ENCODE measurements at places on chromosomes 13 and 19. TPM values are rescaled to one million over a fixed set of nuclear protein-coding genes. Genes with fewer than 3 reads are reported as not detected.

DNA sequence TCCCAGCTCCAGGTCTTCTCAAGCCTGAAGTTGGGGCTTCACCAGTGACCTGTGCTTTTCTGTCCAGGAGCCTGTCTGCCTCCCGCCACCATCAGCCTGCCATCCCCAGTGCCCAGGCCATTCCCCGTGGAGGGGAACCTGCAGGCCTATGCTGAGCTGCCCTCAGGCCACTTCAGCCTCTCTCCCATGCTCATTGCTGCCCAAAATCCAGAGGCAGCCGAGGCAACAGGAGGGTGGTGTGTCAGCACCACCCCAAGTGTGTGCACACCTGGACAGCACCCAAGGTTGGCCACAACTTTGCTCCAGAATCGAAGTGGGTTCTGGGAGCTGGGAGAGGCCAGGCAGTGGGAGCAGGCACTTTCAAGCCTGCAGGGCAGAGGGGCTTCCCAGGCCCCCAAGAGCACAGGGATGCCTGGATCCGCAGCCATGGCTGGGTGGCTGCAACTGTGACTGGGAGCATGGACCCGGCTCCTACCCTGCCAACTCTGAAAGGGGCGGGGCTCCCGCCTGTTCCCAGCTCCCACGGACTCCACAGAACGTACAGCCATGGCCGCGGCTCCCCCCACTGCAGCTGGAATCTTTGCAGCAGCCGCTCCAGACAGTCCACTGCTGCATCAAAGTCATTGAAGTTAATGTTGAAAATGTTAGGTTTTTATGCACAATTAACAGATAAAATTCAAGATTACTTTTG lies 1747.0 kb downstream of the OLFM4 start:
- no peak overlapping the region for H3K4me3 ChIP-seq
- no peaks in the 10 kb centered on the region for H3K36me3 ChIP-seq
- no peaks in the 10 kb centered on the region for H3K27me3 ChIP-seq
- DNase-seq = no peak
- H3K4me1 ChIP-seq = no peaks in the 10 kb centered on the region

GRCh38 chr19:38142176-38143035 lies 81.6 kb downstream of the DPF1 start:
- DNase-seq = no peak
- no peak overlapping the region for H3K27ac ChIP-seq
- no peaks in the 10 kb centered on the region for H3K27me3 ChIP-seq
- H3K4me1 ChIP-seq = no peaks in the 10 kb centered on the region
- H3K4me3 ChIP-seq = no peak overlapping the region
- peaks cover 7% of the 10 kb centered on the region for H3K36me3 ChIP-seq

DNA sequence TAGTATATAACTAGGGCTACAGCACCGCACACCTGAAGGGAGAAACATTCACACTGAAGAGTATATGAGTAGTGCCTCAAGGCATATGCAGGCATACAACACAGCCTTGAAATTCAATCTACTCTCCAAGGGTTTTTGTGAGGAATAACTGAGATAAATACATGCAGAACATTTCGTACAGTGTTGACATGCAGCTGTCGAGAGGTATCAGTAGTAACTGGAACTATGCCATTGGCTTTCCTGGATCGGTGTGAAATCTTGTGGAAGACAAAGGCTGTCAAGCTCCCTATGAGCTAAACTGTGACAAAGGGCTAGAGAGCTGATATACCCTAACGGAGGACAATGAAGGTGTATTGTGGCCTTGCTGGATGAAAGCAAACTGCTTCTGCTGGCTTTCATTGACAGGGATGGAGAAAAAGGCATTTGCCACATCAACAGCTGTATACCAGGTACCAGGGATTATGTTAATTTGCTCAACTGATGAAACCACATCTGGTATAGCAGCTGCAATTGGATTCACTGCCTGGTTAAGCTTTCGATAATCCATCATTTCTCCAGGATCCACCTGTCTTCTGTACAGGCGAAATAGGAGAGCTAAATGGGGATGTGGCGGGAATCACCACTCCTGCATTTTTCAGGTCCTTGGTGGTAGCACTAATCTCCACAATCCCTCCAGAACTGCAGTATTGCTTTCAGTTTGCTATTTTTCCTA lies 16.3 kb downstream of the MTRF1 start:
- no peaks in the 10 kb centered on the region for H3K27me3 ChIP-seq
- no peak overlapping the region for H3K27ac ChIP-seq
- no peak overlapping the region for H3K4me3 ChIP-seq
- H3K36me3 ChIP-seq = peaks cover 10% of the 10 kb centered on the region
- DNase-seq = no peak

- no peak overlapping the region for H3K4me3 ChIP-seq
- no peak for DNase-seq
- no peaks in the 10 kb centered on the region for H3K4me1 ChIP-seq
- H3K36me3 ChIP-seq = peaks cover 18% of the 10 kb centered on the region
Measured at GRCh38 chr19:11227195-11227886, 12.1 kb upstream of the ANGPTL8 start.

DNA sequence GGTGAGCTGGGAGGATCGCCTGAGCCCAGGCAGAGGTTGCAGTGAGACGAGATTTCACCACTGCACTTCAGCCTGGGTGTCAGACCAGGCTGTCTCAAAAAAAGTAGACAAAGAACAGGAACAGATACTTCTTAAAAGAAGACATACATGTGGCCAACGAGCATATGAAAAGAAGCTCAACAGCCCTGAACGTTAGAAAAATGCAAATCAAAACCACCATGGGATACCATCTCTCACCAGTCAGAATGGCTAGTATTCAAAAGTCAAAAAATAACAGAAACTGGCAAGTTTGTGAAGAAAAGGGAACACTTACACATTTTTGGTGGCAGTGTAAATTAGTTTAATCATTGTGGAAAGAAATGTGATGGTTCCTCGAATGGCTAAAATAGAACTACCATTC lies 3.0 kb upstream of the LGALS14 start:
- H3K27me3 ChIP-seq = peaks cover 4% of the 10 kb centered on the region
- no peak overlapping the region for H3K4me3 ChIP-seq
- no peak overlapping the region for H3K27ac ChIP-seq

DNA sequence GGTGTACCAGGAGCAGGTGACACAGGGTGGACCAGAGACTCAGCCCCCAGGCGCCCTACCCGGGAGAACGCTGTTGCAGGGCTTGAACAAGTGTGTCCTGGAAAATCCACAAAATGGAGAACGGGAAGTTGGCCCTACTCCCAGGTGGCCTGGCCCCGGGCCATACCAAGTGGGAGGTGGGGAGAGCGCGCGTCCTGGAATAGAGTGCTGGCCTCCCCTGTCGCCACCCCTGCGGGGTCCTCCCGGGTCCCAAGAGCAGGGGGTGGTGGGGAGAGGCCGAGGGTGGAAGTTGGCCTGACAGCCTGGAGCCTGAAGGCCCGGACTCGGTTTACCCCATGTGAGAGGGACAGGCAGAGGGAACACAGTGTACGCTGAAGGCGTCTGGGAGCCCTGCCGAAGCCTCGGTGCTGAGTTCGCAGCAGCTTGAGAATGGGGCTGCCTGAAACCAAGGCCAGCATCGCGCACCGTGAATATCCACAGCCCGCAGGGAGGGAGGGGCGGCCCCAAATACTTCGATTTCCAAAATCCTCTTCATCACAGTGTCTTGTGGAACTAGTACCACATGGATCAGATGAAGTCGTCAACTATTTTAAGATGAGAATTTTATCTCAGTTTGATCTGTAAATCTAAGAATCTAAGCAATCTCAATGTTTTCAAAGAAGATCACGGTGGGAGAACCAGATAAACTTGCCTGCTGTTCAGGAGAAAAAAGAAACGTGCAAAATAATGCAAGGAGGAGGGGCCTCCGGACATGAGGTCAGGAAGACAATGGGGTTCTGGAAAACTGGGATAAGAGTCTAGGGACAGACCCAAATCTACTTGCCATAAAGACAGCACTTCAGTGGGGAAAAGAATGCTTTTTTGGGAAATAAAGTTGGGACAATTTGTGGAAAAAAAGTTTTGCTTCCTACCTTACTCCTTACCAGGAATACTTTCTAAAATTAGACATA lies 10.4 kb upstream of the KLF16 start:
- no peaks in the 10 kb centered on the region for H3K27me3 ChIP-seq
- DNase-seq = peak; percentile 65
- no peaks in the 10 kb centered on the region for H3K36me3 ChIP-seq
- peak overlapping the region; percentile 96 for H3K4me3 ChIP-seq

GRCh38 chr19:55640577-55641425 lies at the start of gene ZNF580:
ZNF580 (plus strand) TSS chr19:55641002; CDS start chr19:55642509, 1,507 bp downstream.
- peaks cover 68% of the 10 kb centered on the region for H3K4me1 ChIP-seq
- no peak for DNase-seq
- H3K36me3 ChIP-seq = peaks cover 9% of the 10 kb centered on the region
- no peaks in the 10 kb centered on the region for H3K27me3 ChIP-seq
- peak within 1 kb of the TSS; percentile 94 for H3K27ac ChIP-seq
- H3K4me3 ChIP-seq = peak within 1 kb of the TSS; percentile 84

- no peak for DNase-seq
- no peak overlapping the region for H3K4me3 ChIP-seq
- H3K27ac ChIP-seq = no peak overlapping the region
Measured at GRCh38 chr19:3441986-3442329, 38.4 kb downstream of the SMIM24 start.

DNA sequence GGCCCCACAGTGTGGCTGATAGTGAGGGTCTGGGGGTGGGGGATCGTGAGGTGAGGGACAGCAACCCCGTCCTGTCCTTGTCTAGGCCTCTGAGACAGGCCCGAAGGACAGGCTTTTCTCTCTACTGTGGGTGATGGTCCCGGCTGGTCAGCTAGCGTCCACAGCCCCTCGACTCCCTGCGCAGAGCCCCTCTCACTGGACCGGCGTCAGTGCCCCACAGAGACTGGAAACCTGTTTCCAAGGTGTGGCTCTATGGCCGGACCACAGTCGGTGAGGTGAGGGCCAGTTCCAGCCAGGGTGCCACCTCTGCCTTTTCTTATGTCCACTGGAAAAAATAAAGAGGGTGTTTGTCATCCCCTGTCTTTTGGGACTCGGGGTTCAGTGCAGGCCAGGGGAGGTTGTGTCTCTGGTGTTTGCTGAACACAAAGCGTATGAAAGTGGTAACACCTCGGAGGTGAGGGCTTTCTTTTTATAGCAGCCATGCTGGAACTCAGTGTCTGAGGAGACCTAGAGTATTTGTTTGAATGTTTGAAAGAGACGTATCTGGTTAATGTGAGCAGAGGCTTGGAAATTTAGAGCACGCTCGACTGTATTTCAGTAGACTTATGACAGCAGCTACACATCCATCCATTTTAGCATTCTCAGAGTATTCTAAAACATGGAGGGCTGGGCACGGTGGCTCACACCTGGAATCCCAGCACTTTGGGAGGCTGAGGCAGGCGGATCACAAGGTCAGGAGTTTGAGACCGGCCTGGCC lies 22.8 kb downstream of the ATP11A start:
- no peak for DNase-seq
- H3K27ac ChIP-seq = no peak overlapping the region
- H3K36me3 ChIP-seq = peaks cover 5% of the 10 kb centered on the region
- no peak overlapping the region for H3K4me3 ChIP-seq
- H3K4me1 ChIP-seq = peaks cover 14% of the 10 kb centered on the region
- H3K27me3 ChIP-seq = no peaks in the 10 kb centered on the region

Gene SPRED3
- total RNA-seq = 4.6 TPM

Gene ATG4D
- total RNA-seq = 23.2 TPM
